ENCODE measurements at places on chromosomes 13 and 19.

DNA sequence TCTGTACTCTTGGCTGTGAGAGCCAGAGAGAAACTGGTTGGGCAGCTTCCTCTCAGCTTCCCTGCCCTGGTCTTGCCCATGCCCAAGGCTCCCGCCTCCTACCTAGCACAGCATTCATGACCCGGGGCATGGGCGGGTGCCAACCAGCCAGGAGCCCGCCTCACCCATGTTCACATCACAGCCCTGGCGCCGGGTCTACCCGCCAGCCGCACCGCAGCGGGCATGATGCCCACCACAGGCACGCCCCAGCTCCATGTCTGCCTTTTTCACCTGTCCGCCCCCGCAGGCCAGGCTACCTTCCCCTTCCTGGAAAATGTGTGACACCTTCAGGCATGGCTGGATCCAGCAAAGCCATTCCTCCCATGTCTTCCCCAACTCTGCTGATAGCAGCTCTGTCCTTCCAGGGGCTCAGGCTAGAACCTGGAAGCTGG is 42.1 kb downstream of the PTPRS start:
- DNase-seq = no peak

- DNase-seq = no peak
Observed at GRCh38 chr13:48790966-48791365, 137.2 kb downstream of the CYSLTR2 start.

GRCh38 chr13:75495938-75496337 is 14.0 kb upstream of the TBC1D4 start:
- DNase-seq = no peak

GRCh38 chr19:43755256-43755801 is 567 bp upstream of the SMG9 start:
- DNase-seq = peak; percentile 90

DNA sequence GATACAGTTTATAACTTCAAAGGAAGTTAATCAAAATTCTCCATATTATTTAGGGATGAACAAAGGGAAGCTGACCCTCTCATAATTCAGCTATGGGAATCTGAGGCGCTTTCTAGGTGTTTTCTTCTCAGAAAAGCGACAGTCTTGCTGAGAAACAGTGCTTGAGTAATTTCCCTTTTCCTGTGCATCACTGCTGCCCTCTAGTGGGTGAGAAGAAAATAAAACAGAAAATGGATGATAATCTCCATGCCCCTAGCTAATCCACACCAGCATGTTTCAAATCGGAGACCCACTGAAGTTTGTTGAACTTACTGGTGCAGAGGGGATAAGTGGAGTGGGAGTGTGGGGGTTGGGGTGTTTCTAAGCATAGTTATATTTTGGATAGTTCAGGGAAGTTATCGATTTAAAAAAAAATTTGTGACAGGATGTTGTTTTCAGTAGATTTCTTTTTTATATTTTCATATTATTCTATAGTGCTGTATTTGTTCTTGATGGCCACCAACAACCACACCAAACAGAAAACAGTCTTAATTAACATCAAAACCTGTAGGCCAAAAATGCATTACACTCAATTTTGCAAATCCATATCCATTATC is 21.4 kb downstream of the LCP1 start:
- no peak for DNase-seq

DNA sequence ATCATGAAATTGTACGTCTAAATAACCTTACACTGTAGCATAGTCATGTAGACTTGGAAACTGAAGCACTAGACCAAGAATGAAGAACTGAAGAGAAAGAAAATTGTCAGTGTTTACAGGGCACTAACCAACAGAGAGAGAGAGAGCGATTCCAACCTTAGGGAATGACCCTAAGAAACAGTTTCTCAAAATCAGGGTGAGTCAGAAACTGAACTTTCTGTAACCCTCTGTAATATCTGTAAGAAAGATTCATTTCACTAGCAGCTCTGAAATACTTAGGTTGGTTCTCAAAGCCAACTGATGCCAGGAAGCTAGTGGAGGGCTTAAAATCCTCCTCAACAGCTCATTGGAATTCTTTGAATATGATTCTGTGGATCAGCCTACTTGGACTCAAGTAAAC is 936.9 kb downstream of the EFNB2 start:
- no peak for DNase-seq

DNA sequence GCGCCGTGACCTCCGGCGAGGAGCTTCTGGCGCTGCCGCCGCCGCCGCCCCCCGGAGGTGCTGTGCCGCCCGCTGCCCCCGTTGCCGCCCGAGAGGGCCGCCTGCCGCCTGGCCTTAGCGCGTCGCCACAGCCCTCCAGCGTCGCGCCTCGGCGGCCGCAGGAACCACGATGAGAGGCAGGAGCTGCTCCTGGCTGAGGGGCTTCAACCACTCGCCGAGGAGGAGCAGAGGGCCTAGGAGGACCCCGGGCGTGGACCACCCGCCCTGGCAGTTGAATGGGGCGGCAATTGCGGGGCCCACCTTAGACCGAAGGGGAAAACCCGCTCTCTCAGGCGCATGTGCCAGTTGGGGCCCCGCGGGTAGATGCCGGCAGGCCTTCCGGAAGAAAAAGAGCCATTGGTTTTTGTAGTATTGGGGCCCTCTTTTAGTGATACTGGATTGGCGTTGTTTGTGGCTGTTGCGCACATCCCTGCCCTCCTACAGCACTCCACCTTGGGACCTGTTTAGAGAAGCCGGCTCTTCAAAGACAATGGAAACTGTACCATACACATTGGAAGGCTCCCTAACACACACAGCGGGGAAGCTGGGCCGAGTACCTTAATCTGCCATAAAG is 4.8 kb downstream of the PDX1 start:
- no peak for DNase-seq

DNA sequence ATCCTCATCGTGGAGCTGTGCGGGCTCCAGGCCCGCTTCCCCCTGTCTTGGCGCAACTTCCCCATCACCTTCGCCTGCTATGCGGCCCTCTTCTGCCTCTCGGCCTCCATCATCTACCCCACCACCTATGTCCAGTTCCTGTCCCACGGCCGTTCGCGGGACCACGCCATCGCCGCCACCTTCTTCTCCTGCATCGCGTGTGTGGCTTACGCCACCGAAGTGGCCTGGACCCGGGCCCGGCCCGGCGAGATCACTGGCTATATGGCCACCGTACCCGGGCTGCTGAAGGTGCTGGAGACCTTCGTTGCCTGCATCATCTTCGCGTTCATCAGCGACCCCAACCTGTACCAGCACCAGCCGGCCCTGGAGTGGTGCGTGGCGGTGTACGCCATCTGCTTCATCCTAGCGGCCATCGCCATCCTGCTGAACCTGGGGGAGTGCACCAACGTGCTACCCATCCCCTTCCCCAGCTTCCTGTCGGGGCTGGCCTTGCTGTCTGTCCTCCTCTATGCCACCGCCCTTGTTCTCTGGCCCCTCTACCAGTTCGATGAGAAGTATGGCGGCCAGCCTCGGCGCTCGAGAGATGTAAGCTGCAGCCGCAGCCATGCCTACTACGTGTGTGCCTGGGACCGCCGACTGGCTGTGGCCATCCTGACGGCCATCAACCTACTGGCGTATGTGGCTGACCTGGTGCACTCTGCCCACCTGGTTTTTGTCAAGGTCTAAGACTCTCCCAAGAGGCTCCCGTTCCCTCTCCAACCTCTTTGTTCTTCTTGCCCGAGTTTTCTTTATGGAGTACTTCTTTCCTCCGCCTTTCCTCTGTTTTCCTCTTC is 6.3 kb downstream of the MYADM start:
- no peak for DNase-seq

- no peak for DNase-seq
Observed at GRCh38 chr13:44622261-44622660, 46.1 kb upstream of the TSC22D1 start.

DNA sequence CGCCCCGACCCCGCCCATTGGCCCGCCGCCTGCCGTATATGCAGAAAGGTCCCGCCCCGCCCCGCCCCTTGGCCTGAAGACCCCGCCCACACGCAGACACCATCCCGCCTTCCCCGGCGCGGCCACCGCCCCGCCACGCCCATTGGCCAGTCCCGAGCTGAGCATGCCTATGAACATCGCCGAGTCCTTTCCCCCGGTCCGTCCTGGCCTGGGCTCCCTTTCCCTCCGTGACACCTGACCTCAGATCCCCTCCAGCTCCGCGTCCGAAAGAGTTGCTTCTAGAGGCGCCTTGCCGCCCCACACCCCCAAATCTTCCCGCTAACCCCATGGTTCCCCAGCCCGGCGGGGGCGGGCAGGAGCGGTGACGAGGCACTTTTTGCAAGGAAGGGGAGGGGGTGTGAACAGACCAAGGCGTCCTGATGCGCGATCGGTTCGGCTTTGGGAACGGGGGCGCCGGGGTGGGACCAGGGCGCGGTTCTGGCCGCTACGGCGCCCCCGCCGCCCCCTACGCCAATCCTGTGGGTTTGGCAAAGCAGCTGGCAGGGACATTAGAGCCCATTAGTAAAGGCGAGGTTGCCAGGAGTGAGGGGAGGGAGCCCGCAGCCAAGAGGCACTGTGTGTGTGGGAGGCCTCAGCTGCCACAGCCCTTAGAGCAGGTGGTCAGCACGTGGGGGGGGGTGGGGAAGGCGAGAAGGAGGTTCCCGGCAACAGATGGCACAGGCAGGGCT is 406 bp upstream of the NUMBL start:
- peak; percentile 96 for DNase-seq

- no peak for DNase-seq
Observed at GRCh38 chr19:4431808-4432674, 25.6 kb downstream of the UBXN6 start.

- DNase-seq = no peak
Observed at GRCh38 chr19:40552848-40553247, 23.8 kb upstream of the SHKBP1 start.

DNA sequence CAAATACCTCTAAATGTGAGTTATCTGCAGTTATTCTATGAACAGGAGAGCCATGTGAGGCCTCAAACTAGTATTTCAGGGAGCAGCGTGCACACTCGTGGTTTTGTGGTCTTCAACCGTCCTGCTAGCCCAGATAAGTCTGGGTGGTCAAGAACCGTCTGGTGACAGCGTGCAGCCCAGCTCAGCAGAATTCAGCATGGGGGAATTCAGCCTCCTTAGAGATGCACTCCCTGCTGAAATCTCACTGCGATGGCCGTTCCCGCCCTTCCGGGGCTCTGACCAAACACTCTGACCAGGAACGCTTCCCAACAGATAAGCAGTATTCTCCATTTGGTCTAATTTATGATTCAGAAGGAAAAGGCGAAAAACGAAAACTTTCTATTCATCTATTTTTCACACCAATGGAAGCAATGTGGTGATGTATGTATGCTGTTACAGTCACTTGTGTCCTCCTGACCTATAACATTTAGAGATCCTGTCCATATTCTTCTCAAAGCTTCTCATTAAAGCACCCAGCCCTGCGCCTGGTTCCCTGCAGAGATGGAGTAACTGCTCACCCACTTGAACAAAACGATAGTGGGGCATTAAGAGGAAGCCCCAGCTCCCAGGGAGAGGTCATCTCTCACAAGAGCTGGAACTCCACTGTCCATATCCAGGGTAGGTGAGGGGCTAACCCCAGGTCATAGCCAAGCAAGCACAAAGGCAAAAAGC is 2.9 kb downstream of the ANKRD27 start:
- no peak for DNase-seq

DNA sequence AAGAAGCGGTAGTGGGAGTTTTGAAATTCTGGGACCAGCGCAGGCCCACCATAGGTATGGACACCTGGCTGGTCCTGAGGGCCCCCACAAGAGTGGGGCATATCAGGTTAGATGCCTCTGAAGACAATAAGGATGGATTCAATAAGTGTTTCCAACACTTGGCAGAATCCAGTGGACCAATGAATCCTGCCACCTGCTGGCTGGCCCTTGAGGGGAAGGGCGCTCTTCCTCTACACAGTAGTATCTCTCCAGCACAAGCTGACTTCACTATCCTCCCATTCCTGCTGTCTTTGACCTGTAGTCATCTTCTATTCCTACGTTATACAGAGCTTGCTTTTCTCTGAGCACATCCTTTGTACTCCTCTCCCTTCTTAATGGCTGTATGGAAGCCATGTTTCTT is 199.7 kb upstream of the TSHZ3 start:
- no peak for DNase-seq

GRCh38 chr19:3612901-3613741 is 6.4 kb upstream of the TBXA2R start:
- DNase-seq = no peak

DNA sequence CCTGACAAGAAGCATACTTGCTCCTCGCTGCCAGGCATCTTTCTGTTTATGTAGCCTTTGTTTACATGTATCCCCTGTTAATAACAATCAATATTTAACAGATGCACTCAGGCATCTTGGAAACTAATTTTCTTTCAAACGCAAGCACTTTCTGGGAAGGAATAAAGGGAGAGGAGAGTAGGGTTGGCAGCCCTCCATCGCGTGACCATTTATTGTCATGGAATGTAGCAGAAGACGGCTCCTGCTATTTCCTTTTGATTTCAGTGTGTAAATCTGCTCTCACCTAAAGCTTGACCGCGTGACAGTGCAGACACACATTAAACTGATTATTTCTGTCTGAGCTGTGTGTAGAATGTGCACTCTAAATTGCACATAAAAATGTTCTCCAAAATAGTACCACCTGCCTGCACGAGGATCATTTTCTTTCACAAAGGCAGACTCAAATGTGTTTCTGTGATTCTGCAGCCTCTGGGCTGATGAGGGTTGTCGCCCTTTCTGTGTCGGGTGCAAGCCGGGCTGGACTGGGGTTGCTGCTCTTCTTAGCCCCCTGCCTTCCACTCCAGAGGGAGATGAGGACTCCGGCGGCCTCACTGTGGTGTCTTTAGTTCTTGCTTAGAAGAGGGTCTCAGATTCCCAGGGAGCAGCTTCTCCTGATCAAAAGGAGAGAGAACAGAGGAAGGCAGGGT is 223.5 kb upstream of the MAB21L1 start:
- no peak for DNase-seq

All from activated CD8-positive, alpha-beta memory T cell treated with anti-CD3 and anti-CD28 coated beads for 24 hours (primary cell).